ENCODE measurements at places on chromosomes 13 and 19.

DNA sequence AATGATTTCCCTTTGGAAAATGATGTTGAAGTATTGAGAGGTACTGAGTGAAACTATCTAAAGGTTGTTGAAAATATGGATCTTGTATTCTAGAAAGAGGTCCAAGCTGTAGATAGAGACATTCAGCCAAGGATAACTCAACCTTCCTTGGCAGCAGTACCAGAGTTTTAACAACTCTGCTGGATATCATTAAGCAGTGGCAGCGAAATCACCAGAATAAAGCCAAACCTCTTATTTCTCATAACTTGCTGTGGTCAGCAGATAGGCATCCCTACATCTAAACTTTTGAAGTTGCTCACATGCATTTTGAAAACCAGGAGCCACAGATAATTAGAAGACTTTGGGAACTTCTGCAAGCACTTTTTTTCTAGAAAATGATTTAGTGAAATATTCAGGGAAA, 559.8 kb downstream of the IRS2 start:
- DNase-seq: no peak

DNA sequence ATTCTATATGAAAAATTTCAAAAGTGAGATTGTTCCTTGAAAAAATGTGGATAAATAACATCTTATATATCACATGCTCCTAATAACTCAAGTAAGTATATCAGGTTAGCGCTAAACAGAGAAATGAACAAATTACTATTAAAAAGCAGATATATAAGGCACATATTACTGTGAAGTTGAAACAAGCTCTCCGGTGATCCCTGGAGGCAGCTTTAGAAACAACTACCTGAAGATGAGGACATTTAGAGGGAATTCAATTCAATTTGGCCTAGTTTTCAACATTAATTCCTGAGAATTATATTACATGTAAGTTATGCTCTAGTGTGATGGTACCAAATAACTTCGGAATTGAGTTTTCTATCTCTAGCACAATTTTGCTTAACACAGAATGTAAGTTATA, 1373.6 kb upstream of the SPRY2 start:
- DNase-seq: no peak

DNA sequence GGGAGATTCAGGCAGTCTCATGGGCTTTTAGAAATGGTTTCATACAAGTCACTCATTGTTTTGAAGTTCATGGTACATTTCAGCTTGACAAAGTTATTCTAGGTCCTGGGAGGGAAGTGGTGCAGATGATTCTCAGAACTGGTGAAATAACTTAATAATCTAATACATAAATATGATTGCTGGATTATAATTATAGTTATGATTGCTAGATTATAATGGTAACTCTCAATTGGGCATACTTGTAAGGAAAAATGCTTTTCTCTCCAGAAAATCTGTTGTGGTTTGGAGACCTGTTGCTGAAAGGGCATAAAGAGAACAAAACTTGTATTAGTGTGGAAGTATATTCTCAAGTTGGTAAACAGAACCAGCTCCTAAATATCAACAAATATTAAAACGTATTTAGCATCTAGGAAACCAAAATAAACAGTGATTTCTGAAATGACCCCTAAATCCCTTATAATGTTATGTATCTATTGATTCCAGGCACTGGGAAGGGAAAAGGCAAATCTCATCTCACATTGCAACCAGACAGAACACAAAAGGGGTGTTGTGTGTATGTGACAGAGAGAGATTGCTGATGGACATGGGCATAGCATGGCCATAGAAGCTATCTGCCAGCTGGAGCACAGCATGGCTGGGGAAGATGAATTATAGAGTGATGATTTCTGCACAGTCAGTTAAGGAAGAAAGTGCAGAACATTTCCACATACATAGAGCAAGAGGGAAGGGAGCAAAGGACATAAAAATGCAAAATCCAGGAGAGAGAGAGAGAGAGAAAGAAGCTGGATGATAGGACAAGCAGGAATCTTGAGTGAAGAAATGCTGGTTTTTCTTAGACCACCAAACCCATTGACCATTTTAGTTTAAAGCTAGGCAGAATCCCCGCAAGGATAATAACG, 87.1 kb upstream of the FRY start:
- no peak for DNase-seq

DNA sequence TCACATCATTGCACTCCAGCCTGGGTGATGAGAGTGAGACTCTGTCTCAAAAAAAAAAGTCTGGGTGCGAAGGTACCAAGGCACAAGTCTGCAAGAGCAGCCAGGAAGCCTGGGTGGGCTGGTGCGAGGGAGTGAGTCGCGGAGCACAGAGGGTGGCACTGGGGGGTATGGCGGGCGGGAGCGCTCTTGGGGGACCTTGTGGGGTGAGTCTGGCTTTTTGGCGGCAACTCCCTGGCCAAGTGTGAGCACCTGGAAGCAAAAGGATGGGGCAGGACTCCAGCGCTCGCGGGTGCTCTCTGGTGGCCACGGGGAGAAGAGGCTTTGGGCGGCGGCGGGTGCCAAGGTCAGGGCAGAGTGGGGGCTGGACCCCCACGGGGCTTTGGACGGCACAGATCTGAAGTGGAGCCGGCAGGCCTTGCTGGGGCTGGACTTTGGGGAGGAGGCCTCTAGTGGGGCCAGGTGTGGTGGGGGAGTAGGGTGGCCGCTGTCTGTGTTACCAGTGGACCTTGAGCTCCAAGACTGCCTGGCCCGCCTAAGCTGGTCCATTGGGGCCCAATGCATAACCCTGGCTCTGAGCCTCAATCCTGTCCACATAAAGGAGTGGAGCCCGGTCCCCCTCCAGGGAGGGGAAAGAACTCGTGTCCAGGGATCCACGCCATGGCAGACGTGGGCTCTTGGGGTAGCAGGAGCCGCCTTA, 1.6 kb downstream of the P2RY11 start:
- peak; percentile 69 for DNase-seq

- no peak for DNase-seq
These were observed 161.5 kb upstream of the STARD13 start for GRCh38 chr13:33446821-33447725.
